ENCODE measurements at places on chromosomes 11 and 22.

GRCh38 chr11:2898366-2899079 is 12.9 kb upstream of the CDKN1C start:
- peak; percentile 92 for DNase-seq

DNA sequence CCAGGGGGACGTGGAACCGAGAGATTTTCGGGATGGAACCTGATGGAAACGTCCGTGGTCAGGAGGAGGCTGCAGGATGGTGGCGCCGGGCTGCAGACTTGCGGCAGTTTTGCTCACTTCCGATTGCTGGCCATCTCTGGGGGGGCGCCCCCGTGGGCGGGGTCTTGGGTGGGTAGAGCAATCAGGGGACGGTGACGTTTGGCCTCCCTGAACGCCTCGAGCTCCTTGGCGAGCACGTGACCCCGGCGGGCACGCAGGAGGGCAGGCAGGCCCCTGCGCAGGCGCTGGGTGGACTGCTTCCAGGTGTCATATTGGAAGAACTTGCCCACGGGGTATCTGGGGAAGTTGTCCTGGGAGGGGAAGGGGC is 6.3 kb downstream of the IGF2 start:
- DNase-seq = no peak

- DNase-seq = no peak
These were observed 86.0 kb downstream of the CASP12 start for GRCh38 chr11:104812103-104812788.

- no peak for DNase-seq
These were observed 112.0 kb downstream of the SHANK2 start for GRCh38 chr11:71140206-71140919.

DNA sequence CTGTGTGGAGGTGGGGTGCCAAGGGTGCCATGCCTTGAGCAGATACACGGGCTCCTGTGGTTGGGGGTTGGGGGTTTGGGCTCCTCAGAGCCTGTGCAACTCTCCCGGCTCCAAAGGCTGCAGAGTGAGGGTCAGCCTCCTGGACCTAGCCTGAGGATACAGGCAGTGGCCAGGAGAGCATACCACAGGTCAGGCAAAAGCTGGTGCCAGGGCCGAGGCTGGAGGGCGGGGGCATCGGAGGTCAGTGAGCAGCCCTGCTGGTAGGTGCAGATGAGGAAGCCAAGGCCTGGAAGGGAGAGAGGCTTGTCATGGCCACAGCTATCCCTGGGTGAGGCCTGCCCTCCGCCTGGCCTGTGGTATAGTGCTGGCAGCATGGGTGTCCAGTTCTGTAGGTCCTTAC is 25.6 kb upstream of the DGCR8 start:
- DNase-seq = no peak

DNA sequence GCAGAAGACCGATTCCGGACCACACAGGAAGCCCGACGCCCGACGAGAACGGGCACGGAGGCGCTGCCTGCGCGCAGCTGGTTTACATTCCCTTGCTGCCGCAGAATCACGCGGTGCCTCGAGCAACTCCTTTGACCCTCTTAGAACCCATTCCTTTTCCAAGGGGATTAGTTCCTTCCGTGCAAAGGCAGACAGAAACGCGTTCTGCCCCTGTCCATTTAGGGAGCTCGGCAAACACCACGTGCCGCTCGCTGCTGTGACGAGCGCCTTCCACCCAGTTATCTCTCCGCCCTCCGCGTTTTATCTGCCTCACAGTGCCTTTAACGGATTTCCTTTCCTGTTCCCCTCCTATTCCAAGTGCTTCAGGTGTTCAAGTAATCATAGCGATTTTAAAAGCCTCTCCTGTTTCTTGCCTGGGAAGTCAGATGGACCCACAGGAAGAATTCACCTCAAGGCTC is 24.1 kb upstream of the MICAL3 start:
- DNase-seq = peak; percentile 66

DNA sequence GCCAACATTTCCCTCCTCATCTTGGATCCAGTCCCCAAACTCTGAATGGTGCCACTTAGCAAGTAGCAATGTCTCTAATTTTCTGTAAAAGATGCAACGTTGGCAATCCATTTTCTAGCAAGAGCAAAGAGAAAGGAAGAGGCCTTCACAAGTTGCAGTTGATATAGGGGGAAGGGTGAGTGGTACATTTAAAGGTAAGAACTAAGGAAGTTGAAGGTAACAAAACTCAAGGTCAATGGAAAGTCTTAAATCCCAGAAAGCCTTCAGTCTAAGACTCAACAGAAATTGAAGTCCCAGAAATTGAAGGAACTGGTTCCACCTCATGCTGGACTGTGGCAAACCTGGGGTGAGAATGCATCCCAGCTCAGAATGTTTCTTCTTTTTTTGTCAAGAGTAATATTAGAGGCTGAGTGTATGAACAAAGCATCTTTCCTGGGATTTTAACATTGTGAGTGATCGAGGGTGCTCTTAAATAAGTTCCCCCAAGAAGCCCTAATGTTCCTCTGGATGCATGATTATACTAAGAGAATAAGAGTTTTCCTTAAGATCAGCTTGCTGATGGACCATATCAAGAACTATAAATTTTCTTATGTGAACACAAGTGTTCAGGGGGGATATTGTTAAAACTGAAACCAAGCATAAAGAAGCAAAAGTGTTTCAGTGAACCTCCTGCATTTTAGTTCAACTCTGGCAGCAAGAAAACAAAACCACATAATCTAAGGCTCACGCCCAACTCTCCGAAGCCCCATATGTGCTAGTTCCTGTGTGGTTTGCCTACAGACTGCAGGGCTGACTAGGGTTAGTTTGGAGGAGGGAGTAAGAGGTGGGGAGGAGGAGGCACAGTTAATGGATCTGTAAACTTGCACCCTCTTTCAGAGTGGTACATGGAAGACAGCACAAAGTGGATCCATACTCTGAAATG is at the start of gene GRAP2:
GRAP2 (plus strand) TSS at position 779 of the 922 bp plus-strand sequence. CDS start 46,023 bp downstream, outside the sequence.
- no peak for DNase-seq

GRCh38 chr11:62707277-62707861 is at the start of the genes BSCL2 and GNG3:
Gene BSCL2, minus strand, starts transcription at chr11:62707424. Its CDS starts 229 bp downstream, at chr11:62707195.
Gene GNG3, plus strand, starts transcription at chr11:62707676. Its CDS starts 620 bp downstream, at chr11:62708296.
- DNase-seq = no peak

DNA sequence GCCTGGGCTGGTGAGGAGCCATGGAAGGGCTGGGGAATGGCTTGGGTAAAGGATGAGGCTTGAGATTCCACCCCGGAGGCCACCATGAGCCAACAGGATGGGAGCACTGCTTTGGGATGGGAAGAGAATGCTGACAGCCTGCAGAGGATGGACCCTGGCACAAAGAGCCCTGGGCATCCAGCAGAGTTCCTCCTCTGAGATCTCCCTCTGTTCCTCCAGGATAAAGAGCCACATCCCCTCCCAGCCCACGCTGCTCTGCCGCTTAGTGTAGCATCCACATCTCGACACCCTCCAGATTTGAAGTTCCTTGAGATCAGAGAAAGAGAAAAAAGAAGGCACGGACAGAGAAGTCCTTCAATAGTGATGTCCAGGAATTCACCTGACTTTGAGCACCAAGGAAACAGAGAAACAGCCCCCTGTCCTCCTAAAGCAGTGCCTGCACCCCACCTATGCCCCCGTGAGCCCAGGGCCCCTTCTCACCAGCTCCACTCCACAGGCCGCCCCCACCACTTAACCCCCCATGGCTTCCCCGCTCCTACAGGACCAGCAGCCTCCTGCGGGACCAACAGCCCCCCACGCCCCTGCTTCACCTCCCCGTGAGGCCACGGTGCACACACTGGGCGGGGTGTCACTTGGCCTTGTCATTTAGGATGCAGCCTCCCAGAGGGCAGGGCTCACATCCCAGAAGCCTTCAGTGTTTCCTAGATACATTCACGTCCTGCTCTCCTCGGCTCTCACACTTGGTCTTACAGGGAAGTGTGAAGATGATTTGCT is 180.5 kb downstream of the SHANK2 start:
- no peak for DNase-seq

DNA sequence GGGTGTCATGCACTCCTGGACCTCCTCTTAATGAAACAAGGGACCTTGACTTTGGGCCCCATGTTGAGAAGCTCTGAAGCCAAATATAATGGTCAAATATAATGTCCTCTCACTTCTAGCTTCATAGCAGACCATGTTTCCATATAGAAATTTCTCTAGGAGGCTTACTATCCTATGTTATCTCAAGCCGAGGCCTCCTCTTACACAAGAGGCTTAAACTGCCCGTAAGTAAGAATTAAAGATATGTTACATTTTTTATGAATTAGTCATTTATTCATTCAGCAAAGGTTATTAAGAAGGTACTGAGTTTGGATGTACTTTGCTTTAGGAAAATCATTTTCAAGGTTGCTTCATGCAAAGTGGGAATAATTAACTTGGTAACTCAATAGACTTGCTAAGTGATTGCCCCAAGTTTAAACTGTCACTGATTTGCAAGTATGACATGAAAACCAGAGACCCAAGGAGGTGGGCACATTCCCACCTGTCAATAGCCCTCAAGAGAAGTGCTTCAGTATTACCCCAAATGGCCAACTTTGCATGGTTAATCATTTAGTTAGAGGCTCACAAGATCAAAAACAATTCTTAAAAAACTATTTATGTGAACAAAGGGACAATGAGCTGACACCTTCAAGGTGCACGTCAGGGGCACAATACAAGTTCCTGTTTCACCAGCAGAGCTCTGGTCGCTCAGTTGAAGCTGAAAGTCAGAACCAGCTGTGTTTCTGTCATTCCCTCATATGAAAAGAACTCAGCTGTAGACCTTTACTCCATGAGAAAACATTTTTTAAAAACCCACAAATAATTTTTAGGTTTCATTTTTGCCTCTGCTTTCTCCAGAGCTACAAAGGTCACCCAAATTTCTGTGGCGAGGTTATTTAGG is 20.9 kb downstream of the BDNF start:
- no peak for DNase-seq

GRCh38 chr22:23279781-23280180 is 99.5 kb downstream of the BCR start:
- peak; percentile 13 for DNase-seq

DNA sequence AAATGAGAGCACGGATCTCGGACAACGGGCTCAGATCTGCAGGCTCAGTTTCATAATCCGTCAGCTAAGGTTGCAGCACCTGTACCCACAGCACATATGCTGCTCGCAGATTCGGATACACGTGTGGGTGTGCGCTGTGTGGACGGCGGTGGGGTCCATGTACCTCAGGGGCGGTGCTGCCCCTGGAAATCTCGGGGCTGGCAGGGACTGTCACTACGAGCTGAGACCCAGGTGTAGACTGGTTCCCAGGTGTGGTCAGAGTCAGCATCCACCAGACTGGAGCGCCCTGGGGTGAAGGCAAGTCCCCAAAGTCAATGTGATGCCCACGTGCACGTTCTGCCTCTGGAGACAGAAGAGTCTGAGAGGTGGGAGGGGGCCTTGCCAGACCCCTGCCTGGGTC is 989.3 kb downstream of the BRD1 start:
- no peak for DNase-seq

GRCh38 chr22:46640293-46641055 is 20.3 kb downstream of the GRAMD4 start:
- DNase-seq = no peak

DNA sequence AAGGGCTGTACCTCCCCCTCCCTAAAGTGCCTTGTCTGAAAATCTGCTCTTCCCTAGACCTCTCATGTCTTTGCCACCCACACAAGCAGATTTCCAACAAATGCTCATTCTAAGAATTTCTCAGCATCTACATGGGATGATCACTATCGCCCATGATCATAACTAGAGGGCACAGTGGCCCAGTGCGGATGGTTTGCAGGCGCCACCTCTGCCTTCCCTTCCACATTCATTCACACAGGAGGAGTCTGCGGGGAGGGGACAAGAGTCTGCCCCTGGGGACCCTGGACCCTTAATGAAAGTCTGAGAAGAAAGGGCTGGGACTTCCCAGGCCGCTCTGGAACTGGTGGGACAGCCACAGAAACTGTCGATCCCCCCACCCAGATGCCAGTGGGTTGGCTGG is 28.9 kb downstream of the KCTD17 start:
- DNase-seq = no peak

GRCh38 chr11:105070306-105070705 is 25.2 kb upstream of the CARD16 start:
- DNase-seq = no peak

- peak; percentile 71 for DNase-seq
These were observed 60.4 kb downstream of the BMAL1 start for GRCh38 chr11:13338019-13338426.

DNA sequence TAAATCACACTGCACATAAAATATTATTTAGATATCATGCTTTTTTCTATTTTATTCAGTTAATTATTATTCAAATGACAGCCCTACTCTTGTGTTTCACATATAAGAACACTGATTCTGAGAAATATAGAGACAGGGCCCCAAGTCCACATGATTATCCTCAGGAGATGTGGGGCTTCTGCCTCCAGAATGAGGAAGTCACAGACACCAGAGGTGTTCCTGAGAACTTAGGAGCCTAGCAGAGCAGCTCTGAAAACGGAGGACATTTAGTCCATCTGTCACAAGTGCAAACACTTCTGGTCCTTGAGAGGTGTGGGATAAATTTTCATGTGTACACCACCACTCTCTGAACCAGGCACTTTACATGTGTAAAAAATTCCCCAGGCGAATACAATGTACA is 26.2 kb downstream of the TRIM66 start:
- DNase-seq = no peak

- peak; percentile 75 for DNase-seq
These were observed 74.9 kb upstream of the HORMAD2 start for GRCh38 chr22:30005213-30005857.

- no peak for DNase-seq
These were observed 58.7 kb upstream of the KIRREL3 start for GRCh38 chr11:127059286-127059685.

GRCh38 chr22:50530877-50531545 is 1.2 kb upstream of the TYMP start:
- DNase-seq = peak; percentile 79

DNA sequence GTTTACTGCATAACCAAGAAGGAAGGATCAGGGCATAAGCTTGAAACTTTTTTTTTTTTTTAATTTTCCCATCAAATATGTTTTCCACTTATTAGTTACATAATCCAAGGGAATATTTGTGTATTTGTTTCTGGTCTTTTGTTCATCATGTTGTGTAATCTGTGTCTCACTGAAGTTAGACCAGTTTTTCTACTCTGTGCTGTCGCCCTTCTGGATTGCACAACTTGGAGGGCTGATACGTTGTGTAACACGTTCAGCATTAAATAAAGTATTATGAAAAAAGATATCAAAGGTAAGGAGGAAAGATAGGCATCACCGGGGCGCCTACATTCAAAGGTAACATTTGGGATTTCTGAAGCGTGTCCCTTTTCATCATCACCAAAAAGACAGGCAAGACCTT is 3.3 kb upstream of the E2F8 start:
- DNase-seq = no peak

- DNase-seq = no peak
These were observed 40.6 kb downstream of the OSBP start for GRCh38 chr11:59574932-59575502.

- DNase-seq = no peak
These were observed 95.0 kb upstream of the ZBED5 start for GRCh38 chr11:10952872-10953271.

DNA sequence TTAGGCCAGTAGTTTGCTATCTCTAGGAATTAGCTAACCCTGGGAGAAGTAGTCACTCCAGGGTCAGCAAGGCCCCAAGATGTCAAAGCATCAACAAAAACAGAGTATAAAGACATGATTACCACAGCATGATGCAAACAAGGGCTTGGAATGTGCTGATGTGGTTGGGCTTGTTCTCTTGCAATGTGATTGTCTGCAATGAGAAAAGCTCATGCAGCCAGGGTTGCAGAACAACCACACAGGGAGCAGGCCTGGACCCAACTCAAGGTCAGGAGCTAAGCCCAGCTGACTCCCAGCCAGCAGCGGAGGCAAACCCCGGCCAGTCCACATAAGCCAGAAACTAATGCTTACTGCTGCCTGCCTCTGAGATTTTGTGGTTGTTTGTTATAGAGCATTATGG is 132.4 kb upstream of the ZC3H12C start:
- peak; percentile 45 for DNase-seq
